ENCODE measurements at places on chromosomes 5 and 9.

DNA sequence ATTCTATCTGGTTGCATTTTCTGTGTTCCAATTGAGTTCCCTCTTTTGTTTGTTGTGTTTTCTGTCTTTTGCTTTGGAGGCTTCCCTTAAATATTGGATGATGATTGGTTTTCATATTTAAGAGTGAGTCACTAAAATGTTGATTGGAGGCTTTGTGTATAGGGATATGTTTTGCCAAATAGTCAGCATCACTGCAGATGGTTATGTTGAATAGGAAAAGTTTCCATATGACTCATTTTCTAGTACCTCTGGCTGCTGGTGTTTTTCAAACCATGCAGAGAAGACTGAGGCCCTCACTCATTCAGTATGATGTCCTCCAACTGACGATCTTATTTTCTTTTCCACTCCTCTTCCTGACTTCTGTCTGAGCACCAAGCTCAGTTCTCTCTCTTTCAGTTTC is 1290.0 kb downstream of the EFNA5 start:
- no peak for DNase-seq

- no peak for DNase-seq
Observed at GRCh38 chr5:67204821-67205220, 8.2 kb upstream of the CD180 start.

GRCh38 chr9:69130456-69131441 is 43.3 kb upstream of the TJP2 start:
- no peak for DNase-seq

DNA sequence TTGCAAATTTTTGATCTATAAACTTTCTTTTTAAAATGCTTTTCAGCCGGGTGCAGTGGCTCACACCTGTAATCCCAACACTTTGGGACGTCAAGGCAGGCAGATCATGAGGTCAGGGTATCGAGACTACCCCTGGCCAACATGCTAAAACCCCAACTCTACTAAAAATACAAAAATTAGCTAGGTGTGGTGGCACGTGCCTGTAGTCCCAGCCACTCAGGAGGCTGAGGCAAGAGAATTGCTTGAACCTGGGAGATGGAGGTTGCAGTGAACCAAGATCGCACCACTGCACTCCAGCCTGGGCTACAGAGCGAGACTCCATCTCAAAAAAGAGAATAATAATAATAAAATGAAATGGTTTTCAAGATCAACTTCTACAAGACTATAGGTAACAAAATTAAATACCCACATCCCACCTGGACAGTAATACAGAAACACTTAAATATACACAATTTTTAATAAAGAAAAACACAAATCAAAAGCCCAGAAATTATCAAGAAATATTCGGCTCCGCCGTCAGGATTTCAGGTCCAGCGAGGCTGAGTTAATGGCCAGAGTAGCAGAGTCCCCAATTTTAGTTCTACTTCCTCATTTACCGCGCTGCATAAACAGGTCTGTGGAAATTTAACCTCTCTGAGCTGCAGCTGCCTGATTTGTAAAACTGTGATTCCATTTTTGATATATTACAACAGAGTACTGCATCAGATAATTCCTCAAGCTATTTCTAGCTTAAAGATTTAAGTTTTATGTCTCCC is 4.0 kb downstream of the TUT7 start:
- DNase-seq, result no peak

DNA sequence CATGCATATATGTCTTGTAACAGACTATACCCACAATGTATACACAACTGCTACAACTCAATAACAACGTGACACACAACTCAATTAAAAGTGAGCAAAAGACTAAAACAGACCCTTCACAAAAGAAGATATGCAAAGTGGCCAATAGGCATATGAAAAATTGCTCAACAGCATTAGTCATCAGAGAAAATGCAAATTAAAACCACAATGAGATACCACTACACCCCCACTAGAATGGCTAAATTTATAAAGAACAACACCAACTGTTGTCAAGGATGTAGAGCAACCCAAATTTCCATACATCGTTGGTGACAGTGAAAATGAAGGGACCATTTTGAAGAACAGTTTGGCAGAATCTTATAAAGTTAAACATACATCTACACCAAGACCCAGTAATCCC is 38.9 kb downstream of the GABRB2 start:
- no peak for DNase-seq

DNA sequence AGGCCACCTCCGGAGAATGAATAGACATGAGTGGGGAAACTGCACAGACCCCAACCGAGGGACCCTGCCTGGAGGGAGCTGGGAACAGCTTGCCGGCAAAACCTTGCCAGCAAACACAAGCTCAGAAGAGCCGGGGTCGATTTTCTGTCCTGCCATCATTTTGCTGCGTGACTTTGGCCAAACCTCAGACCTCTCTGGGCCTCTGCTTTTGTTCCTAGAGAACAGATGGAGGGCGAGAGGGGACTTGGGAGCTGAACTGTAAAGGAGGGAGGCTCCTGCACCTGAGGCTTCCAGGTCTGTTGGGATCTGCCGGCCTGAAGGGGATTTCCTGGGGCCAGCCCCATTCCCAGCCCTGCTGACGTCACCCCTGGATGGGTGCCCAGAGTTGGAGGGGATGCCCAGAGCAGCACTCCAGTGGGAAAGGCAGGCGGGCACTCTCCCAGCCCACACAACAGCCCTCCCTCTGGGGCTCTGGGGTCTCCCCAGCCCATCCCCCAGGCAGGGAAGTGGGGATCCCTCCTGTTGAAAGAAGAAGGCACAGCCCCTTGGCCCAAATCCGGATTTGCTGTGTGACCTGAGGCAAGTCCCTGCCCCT is 40.4 kb upstream of the SYNPO start:
- peak; percentile 34 for DNase-seq

DNA sequence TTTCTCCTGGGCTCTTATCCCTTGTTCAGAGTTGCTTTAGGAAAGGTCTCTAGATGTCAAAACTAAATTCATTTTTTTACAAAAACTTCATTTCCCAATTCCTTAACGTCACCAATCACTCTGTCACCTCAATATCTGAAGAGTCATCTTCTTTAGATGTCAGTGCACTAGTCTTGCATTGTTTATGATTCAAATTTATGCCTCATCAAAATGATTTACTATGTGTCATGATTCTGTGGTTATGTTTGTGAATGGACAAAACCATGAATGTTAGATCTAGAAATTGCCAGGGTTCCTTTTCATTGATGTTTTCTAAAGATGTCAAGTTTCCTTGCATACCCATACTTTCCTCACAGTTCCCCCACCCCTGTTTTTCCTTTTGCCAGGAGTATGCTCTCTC is 21.5 kb downstream of the CWC27 start:
- DNase-seq, result no peak

- no peak for DNase-seq
Observed at GRCh38 chr9:134167530-134167931, 3.2 kb upstream of the RNU6ATAC start.

DNA sequence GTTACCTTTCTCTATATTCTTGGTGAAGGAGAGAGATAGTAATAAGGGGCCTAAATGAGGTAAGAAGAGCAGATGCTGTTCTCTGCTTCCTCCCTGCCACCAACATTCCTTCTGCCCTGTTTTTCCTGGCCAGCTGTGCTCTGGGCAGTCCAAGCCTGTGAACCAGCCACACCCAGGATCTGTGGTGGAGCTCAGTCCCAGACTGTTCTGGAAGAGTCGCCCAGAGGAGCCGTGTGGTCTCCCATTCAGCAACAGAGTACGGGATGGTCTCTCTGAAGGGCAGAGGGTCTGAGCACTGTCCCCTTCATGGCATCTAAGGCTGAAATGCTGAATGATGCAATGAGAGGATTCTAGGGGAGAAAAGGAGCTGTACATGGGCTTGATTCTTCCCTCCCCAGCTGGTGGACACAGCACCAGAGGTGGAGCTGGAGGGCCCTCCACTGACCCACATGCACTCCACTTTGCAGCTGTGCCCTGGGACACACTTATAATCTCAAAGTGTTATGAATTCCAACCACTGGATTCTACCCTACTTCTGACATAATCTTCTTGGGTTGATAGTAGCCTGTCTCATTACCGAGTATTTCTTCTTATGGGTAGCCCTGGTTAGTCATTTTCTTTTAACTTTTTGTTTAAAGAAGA is 70.8 kb upstream of the RPS23 start:
- DNase-seq, result no peak

DNA sequence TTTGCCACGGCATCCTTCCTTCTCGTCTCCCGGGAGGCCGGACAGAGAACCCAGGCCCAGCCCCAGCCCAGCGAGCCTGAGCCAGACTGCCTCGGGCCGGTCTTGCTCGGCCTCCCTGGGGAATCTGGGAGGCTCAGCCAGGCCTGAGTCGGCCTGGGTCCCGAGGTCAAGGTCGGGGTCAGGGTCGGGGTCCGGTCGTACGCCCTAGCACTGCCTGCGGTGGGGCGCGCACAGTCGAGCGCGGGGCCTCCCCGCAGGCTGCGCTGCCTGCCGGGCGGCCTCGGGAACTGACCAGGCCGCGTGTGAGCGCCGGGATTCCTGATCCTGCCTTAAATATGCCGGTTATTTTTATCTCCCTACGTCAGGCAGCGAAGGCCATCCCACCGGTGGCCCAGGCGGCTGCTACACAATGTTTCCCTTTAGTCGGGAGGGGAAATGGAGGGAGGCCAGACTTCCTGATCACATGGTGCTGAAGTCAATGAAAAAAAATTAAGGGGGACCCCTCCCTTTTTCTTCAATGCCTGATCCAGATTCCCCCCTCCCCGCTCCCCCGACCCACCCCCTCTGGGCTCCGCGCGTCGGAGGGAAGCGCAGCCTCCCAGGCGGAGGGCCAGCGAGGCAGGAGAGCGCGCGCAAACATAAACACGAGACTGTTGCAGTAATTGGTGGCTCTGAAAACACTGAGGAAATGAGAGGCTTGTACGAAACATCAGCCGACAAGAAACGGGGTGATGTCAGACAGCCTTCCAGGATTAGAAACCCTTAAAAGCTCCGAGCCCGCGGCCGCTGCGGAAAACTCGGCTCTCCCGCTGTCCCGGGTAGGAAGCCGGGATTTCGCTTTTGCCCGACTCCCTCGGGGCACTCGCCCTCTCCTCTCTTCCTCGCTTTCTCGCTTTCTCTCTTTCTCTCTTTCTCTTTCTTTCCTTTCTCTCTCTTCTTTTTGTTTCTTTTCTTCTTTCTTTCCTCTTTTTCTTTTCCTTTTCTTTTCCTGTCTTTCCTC is 148.2 kb upstream of the KLF4 start:
- DNase-seq, result peak; percentile 52

DNA sequence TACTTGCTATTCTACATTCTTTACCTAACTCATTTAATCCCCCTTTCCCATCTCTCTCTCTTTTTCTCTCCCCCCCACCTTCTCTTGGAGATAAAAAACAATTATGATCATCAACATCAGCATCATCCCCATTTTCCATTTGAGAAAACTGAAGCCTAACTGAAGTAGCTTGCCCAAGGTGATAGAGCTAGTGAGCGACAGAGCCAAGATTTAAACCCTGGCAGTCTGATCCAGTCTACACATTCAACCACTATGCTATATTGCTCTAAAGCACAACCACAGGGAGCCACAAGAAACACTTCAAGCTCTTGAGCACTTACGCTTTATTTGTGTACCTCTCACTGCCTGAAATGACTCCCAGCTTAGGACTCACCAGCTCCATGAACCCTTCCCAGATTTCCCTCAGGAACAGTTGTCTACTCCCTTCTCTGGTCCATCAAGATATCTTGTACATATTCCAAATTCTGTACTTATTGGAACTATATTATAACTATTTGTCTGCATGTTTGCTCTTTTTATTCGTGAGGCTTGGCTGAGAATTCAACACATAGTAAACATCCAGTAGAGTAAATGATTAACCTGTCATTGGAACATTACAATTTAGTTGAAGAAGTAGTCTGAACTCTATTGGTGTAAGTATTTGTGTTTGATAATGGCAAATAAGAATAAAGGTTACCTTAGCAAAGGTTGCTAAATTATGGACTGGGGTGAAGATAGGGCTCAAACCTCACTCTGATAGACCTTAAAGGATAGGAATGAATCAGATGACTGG is 164.8 kb downstream of the EFNA5 start:
- DNase-seq, result no peak

GRCh38 chr5:68000805-68001204 is 214.8 kb upstream of the PIK3R1 start:
- no peak for DNase-seq

DNA sequence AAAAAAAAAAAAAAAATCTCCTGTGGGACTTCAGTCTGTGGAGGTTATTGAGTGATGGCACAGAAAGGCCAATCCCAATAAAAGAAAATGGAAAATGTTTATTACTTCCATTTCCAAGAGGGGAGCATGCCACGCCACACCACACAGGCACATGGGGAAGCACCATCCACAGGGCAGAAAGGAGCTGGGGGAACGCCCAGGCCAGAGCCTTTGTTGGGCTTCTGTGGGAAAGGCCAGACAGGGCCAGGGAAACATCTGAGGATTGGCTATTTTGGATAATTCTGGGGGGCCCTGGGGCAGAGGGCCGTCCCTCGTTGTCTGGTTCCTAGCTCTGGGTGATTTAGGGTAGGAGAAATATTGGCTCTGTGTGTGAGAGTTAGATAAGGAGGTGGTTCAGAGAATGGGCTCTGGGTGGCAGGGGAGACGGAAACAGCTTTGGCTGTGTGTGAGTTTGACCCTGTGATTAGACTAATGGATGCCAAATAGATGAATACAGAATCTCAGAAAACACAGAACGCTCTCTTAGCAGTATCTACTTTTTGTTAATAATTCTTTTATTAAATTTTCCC is 49.0 kb upstream of the ABL1 start:
- DNase-seq, result no peak

DNA sequence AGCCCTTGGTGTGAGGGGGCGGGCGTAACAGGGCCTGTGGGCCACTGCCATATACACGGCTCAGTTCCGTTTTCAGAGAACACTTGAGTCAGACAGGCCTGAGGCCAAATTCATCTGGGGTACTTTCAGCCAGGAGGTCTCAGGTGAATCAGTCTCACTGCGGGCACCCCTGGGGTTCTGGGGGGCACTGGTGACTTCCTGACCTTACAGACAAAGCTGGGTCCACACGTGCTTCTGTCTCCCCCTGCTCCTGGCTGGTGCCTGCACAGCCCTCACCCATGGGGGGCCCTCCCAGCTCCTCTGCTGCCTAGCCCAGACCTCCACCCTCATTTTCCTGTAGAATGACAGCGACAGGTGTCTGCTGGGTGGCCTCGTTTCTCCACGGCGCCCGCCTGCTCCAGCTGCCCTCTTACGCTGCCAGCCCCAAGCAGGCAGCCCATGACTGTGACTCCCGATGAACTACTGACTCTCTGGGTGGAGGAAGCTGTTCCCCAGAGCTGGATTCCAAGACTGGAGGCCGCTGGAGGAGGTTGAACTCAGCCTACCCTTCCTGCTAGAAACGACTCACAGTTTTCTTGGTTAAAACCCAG is 374.1 kb upstream of the IRX4 start:
- no peak for DNase-seq
